ENCODE measurements at places on chromosomes 6 and 20.

- no peak for DNase-seq
These were observed 9.3 kb upstream of the CEBPB start for GRCh38 chr20:50181344-50181743.

- DNase-seq, result no peak
These were observed 101.6 kb upstream of the SNX9 start for GRCh38 chr6:157721426-157721825.

DNA sequence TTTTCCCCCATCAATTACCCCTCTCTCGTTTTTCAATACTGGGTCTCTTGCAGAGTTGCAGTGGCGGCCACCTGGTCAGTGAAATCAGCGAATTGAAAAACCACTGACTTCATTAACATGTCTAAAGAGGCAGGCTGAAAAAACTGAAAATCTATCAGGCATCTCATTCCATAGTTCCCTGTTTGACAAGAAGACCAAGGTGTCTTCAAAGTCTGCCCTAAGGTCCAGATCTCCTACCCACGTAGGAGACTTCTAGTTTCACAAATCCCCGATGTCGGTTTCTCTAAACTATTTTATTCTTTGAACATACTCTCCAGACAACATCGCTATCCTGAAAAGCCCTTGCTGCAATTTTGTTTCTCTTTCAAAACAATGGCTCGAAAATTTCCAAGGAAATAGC lies 796 bp upstream of the TUBB start:
- DNase-seq, result no peak

DNA sequence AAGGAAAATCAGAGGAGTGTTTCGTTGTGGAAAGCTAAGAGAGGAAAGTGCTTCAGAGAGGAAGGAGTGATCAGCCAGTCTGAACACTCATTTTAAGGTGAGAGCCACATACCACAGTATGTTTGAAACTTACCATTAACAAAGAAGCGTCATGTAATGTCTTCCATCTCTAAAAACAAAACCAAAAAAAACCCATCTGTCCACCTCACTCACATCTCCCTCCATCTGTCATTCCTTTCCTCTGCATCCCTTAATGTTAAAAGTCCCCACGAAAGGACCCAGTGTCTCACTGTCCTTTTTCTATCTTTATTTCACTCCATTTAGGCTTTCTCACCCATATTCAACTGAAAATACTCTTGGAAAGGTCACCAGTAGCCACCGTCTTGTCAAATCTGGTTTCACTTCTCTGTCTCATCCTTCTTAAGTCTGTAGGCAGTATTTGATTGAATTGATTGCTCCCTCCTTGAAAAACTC lies 59.4 kb upstream of the GNRH2 start:
- DNase-seq, result no peak

DNA sequence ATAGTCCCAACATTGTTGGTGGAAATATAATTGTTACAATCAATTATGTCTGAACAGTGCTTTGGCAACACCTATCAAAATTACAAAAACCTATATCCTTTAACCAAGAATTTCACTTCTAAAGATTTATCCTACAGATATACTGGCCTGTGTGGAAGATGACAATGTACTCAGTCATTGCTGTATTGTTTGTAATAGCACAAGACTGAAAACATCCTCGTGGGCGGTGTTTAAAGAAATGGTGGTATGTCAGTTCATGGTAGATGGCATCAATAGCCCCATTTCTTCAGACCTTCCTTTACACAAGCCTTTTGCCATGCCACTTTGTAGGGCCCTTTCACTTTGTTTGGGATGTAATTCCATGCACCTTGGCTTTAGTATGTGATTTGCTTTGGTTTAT lies 9.8 kb upstream of the TPBG start:
- no peak for DNase-seq

GRCh38 chr20:35511814-35512420 lies 17.5 kb downstream of the C20orf173 start:
- DNase-seq, result no peak

DNA sequence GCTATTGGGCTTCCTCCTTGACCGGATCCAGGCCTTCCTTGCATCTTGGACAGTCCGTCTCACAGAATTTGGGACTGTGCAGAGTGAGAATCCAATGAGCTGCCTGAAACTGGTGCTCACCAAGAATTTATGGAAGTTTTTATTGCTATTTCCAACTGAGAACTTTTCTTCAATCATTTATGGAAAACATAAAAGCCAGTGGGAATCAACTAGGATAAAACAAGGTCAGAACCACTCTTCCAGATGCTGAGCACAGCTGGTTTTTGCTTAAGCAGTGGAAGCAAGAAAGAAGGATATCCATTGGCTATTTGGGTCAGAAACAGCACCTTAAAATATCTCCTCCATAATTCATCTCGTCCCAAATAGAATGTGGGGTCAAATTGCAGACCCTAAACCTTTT lies 74.2 kb downstream of the CD83 start:
- no peak for DNase-seq

GRCh38 chr6:139926711-139927110 lies 552.3 kb upstream of the CITED2 start:
- no peak for DNase-seq

- DNase-seq, result no peak
These were observed 67.4 kb upstream of the SMIM28 start for GRCh38 chr6:138310294-138310693.

Measured in activated CD4-positive, alpha-beta T cell treated with anti-CD3 and anti-CD28 coated beads, Interleukin-2, amount 50 U/mL, for 24 hours (primary cell).